NCI-H1436 treated with DMSO at 0.1 percent for 48 hours (cell line): ENCODE measurements at places on chromosomes 7 and 10.

DNA sequence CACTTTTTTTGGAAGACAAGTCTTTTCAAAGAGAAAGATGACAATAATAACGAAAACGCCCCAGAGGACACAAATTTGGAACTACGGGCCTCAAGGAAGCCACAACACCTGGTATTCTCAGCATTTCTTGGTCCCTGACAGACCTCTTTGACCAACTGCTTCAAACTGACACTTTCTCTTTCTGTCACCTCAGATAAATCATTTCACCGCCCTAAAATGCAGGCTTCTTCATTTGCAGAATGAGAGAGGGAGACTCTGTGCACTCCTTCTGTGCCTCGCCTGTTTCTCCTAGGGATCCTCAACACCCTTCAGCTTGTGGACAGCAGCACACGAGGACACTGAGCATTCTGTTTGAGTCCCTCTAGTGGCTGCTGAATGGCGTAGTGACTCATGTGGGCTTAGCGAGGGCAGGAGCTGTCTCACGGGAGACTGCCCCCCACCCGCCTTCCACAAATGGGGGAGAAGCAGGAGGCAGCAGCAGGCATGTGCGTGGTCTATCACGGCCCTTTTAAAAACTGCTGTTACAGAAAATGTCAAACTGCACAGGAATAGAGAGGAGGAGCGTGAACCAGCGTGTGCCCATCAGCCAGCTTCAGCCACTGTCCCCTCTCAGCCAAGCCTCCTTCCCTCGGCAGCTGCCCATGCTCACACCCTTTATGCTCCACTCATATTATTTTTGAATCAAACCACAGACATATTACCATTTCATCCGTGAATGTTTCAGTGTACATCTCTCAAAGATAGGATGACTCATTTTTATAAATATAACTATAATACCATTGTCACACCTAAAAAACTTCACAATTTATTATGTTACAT, 41.4 kb downstream of the GSDME start:
- DNase-seq: peak; percentile 21

GRCh38 chr7:40232242-40232893, 97.6 kb downstream of the SUGCT start:
- DNase-seq: no peak

- no peak for DNase-seq
These were observed 3.6 kb downstream of the ADGRA1 start for GRCh38 chr10:133091316-133091715.

GRCh38 chr10:131676046-131676799, 224.6 kb upstream of the PPP2R2D start:
- DNase-seq: no peak
